EL (cell line): ENCODE measurements at places on chromosomes 12 and 14.

DNA sequence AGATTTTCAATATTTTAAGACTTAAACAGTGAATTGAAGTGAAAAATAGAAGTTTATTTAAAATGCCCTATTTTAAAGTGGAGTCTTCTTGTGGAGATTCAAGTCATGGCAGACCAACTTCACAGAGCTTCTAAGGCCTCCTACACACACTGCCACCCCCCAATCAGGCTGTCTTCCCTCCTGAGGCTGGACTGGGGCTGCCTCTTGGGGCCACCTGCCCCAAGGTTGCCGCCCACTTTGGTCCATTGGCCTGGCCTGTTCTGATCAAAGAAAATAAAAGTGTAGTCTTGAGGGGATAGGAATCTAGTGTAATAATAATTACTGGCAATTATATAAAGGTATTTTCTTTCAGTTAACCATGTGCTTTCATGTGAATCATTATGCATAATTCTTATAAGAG, 1.3 kb downstream of the GOLT1B start:
- no peak for DNase-seq

DNA sequence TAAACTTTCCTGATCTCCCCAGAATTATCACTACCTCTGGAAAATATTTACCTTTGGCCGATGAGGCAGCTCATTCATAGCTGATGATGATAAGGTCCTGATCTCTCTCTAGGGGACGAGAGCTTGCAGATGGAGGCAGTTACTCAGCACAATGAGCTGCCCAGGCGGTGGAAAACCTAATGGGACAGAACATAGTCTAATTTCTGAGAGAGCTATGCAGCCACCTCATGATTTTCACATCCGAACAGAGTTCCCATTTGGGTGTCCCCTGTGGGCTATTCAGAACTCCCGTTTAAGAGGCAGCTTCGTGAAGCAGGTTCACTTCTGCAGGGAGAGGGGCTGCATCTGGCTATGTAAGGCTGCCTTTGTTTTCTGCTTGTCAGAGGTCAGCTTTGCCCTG, 724.6 kb upstream of the TMEM132C start:
- no peak for DNase-seq

DNA sequence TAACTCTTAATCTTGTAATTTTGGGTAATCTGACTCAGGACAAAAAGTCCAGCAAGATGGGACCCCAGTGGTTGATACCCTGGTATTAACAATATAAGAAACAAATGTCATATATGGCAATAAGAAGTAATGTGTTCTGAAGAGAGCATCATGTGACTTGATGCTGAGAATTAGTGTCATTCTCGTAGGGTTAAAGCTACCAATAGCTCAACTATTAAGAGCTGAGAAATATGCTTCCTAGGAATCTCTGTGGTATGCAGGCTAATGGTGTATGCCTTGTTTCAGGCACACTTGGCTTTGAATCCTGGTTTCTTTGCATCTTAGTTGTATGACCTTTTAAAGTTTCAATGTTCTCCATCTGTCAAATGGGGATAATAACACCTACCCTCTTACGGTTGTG, 9.1 kb downstream of the MYRFL start:
- no peak for DNase-seq

- DNase-seq, result peak; percentile 13
Measured at GRCh38 chr12:5912437-5913334, 32.4 kb downstream of the ANO2 start.
